Stimulated activated CD4-positive, alpha-beta T cell treated with anti-CD3 and anti-CD28 coated beads, Interleukin-1b, Interleukin-23, amount 100 ng/mL, for 1 hour (primary cell): ENCODE measurements at places on chromosomes 7 and 10.

DNA sequence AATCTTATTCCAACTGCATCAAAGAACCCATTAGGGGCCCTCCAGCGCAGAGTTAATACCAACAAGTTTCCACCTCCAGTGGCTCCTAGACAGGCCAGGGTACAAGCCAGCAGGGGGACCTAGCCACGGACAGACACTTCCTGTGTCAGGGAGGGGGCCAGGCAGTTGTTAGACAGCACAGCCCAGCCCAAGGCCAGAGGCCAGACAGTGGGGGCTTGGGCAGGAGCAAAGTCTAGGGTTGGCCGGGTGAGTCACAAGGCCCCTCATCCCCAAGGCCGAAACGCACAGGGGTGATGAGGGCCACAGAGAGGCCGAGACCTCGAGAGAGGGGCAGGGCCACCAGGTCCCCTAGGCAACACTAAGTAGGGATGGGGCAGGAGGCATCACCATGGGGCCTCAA, 19.3 kb upstream of the OPTN start:
- DNase-seq = no peak

DNA sequence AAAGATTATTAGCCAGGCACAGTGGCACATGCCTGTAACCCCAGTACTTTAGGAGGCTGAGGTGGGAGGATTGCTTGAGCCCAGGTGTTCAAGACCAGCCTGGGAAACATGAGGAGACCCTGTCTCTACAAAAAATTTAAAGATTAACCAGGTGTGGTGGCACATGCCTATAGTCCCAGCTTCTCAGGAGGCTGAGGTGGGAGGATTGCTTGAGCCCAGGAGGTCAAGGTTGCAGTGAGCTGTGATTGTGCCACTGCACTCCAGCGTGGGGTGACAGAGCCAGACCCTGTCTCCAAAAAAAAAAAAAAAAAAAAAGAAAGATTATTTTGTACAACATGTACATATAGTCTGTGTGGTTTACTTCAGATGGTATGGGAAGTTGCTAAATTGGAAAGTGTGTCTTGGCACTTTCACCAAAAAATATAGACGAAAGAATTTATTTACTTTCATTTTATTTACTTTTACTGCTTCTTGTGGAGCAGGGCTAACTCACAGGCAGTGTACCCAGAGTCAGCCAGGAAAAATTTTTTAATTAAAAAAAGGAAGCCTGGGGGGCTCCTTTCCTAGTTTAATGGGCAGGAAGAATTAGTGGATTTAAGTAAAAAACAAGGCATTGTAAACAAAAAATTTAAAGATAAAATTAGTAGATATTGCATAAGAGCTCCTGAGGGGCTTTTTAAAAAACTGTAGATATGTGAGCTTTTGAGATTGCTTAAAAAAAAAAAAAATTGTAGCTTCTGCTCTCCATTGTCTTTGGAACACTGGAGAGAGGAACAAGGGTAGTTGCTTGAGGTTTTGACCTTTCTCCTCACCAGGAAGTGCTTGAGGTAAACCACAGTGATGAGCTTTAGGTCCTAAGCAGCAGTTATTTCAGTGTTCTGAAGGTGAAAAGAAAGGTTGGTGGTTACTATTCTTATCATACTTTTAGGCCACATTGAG, 44.6 kb upstream of the VDAC2 start:
- no peak for DNase-seq

- no peak for DNase-seq
Observed at GRCh38 chr7:45052011-45052410, 36.8 kb downstream of the NACAD start.

GRCh38 chr10:131725581-131726069, 175.2 kb upstream of the PPP2R2D start:
- DNase-seq = no peak

DNA sequence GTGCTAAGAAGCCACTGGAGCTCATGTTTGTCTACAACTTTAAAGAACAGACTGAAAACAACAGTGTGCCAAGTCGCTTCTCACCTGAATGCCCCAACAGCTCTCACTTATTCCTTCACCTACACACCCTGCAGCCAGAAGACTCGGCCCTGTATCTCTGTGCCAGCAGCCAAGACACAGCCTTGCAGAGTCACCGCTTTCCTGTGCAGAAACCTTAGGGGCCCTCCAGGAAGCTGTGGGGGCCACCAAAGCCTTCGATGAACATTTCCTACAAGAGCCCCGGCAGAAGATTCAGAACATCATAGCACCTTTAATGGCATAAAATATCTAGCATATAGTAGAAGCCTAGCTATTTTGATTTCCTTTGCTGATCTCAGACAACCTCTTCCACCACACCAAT, 88.0 kb upstream of the PRSS58 start:
- no peak for DNase-seq

DNA sequence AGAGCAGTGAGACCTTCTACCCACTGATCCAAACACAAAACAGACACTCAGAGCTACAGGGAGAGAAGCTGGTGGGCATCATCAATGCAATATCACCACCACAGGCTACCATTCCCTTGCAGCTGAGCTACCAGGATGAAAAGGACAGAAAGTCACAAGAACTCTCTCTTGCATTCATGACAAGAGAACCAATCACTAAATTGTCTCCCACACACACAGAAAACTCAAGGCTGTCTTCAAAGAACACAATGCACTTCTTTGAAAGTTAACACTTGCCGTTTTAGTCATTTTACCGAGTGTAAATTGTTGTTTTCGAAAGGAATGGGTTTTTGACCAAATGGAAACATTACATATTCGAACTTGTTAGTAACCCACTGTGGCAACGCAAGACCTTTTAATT, 626.6 kb downstream of the SORCS1 start:
- no peak for DNase-seq

DNA sequence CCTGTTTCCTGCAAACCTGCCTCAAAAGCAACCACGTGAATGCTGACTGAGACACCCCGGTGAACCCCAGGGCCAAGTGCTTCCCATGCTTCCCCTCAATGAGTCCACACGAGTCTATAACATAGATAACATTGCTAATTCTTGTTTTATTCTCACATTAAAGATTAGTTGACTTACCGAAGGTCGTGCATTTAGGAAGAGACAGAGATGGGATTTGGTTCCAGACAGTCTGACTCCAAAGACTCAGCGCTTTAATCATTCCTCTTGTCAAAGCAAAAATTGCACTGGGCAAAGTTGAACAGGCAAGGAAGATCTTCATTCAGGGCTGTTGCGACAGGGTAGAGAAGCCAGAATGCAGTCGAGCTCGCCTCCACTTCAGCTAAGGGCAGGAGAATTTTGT, 435.6 kb upstream of the C7orf33 start:
- no peak for DNase-seq

DNA sequence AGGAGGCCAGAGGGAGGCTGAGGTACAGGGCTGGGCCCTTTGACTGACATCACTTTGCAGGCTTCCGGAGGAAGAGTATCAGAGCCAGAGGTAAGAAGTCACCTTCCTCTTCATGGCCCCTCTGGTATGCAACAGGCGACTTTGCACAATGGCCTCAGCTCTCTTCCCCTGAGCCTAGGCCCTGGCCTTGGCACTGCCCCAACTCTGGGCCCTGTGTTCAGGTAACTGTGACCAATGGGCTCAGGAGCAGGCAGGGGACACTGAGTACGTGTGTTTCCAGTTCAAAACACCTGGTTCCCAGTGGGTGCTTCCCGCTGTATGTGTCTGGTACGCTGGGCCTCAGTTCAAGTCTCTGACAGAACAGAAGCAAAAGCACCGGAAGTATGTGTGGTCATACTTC, 12.1 kb upstream of the PAX2 start:
- DNase-seq = no peak

DNA sequence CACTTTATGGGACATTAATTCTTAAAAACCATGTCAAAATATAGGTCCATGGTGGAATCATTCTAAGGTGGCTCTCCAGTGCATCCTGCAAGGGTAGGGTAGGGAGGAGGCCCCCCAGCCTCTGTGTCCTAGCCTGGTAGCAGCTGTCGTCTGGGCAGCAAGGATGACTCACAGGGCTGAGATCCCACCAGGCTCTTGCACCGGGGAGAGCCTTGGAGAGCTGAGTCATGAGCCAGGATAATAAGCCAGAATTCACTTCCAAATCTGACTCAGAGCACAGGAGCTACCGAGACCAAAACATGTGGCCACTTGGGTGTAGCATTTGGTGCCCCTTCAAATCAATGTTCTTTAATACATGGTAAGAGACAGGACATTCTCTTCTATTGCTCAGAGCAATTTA, 298.5 kb downstream of the NEBL start:
- DNase-seq = no peak
